ENCODE measurements at places on chromosomes 7 and 10.
A peak's percentile ranks its signal among the peaks of the same experiment; 100 is the strongest.

GRCh38 chr7:73715648-73716317 lies 3.7 kb downstream of the STX1A start:
- DNase-seq, result peak; percentile 64

DNA sequence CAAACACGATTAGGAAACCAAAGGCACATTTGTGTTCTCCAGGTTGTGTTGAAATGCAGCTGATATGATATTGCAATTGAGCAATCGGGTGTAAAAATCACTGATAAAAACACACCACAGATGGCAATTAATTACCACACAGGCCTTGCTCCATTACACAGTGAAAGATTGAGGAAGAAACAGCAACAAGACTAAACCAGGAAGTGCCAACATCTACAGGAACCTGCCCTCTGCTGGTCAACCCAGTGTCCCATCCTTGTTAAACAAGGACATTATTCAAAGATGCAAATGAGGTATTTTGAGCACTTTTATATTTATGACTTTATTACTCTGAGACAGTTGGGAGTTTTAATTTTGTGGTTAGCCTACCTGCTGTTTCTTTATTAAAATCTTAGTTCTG lies 765.6 kb upstream of the GHITM start:
- peak; percentile 7 for DNase-seq

DNA sequence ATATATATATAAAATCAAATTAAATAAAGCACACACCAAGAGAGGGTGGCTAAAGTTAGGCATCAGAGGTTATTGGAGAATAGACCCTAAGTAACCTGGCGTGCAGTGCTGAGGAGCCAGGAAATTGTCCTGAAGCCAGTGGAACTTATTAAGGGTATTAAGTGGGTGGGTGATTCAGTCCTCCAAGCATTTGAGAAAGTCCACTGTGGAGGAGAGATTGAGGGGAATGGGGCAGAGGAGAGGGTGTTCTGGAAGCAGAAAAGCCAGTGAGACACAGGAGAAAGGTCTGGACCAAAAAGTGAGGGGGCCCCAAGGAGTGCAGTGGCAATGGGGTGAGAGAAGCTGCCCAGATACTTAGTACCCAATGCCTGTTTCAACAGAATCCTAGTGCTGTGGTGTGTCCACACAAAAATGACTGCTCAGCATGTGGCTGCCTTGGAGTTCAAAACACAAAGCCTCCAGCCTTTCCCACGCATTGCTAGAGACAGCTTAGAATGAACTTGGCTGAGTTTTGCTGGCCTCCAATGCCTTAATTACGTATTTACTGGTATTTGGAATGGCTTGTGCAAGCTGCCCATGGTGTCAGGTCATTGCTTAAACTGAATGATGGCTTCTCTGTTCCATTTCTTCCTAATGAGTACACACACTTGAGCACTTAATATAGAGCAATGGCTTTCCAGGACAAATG lies 44.9 kb upstream of the CHST15 start:
- DNase-seq, result no peak

GRCh38 chr10:99975942-99976809 lies 33.6 kb downstream of the DNMBP start:
- no peak for DNase-seq

GRCh38 chr10:29703271-29703670 lies 68.5 kb upstream of the SVIL start:
- DNase-seq, result no peak

DNA sequence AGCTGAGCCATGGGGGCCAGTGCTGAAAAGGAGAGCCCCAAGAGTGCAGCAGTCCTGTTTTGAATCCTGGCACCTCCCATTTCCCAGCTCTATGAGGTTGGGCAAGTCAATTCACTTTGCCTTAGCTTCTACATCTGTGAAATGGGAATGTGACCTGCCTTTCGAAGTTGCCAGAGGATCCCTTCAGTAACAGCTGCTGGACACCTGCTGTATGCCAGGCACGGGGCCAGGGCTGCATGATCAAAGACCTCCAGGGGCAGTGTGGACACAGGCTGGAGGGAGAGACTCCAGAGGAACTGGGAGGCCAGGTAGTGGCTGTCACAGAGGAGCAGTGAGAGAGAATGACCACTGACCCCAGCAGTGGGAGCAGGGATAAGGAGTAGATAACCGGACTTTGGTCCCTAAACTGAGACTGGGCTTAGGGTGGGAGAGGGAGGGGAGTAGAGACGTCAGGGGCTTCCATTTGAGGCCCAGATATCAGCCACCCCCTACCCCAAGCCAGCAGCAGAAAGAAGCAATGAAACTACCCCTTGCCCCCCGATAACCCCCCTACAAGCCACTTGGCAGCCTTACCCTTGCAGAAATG lies 45.2 kb downstream of the SRRM3 start:
- no peak for DNase-seq

- no peak for DNase-seq
Measured at GRCh38 chr10:69813632-69814031, 11.9 kb downstream of the COL13A1 start.

DNA sequence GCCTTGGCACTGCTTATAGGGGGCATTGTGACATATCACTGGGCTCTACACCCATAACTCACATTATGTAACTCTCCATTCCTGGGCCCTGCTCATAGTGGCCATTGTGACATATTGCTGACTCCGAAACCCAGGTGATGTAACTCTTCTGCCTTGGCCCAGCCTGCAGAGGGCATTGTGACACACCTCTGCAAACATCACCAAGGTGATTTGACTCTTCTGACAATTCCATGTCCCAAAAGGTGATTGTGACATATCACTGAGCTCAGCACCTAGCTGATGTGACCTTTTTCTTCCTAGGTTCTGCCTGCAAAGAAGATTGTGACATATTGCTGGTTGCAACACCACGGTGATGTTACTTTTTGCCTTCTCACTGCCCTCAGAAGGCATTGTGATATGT lies 36.5 kb upstream of the ZNF680 start:
- DNase-seq, result no peak

DNA sequence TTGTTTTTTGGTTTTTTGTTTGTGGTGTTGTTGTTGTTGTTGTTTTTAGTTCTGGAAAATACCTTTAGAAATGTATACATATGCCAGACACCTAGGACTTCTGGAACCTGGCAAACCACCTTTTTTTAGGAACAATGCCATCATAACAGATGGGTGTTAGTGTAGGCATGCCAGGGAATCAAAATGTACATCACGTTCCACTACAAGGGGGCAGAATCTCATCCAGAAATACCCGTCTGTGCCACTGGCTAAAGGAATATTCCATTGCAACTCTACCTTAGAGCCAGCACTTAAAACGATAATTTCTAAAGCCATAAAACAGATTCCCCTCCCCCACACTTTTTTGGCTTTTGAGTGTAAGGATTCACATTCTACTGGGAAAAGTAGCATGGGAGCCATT lies 239.8 kb downstream of the ETV1 start:
- no peak for DNase-seq

- DNase-seq, result no peak
Measured at GRCh38 chr7:141864765-141865447, 23.6 kb upstream of the PRSS37 start.

- no peak for DNase-seq
Measured at GRCh38 chr10:130714742-130715467, 578.7 kb downstream of the GLRX3 start.

DNA sequence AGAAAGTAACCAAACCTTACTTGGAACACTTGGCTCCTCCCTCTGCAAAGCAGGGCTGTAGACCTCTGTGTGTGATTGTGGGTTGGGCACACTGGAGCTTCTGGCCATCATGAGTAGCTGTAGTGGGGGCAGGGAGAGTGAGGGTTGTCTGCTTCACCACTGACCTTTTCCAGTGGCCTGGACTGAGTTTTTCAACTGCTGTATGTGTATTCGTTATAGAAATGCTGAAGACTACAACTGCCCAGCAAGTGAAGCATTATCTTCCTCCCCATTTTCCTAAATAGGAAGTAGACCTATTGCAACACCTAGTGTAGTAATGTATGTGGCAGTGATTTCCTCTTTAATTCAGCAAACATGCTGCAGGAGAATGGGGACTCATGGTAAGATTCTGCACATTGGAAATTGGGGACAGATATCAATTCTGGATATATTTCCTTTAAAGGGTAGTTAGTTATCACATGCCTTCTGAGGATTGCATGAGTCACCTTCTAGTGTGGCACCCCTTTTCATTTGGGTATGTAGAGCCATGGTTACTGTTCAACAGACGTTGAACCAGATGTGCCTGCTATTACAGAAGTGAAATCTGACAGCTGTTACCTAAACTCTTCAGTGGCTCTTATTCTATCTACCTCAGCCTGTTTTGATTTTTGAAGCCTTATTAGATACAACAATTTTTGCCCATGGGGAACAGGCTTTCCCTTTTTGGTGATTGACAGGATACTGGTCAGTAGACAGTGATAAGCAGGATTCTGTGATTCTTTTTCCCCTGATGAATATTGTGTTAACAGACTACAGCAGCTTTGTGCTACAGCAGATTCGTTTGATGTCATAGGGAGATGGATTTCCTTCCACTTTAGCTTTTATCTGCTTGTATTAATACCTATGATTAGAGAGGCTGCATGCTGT lies 130.9 kb downstream of the SND1 start:
- DNase-seq, result no peak

DNA sequence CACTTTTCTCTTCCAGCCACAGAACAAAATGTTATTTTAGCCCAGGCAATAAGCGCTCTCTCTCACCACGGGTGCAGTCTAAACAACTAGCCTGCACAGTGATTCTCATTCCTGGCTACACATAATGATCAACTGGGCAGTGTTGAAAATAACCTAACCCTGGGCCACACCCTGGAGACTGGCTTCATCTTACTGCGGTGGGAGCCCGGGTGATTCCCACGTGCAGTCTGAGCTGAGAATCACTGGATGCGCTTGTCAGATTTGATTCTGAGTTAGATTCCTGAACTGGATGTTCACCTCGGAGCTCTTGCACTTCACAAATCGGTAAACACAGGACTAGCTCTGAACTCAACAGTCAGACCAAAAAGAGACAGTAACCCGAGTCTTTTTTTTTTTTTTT lies 14.9 kb downstream of the ZC3HAV1 start:
- DNase-seq, result peak; percentile 54

- no peak for DNase-seq
Measured at GRCh38 chr10:18221123-18221522, 80.9 kb downstream of the CACNB2 start.

- DNase-seq, result no peak
Measured at GRCh38 chr7:144725070-144725469, 110.8 kb downstream of the TPK1 start.

All from HEK293T (cell line).